ENCODE measurements at places on chromosomes 6 and 20.
A peak's percentile ranks its signal among the peaks of the same experiment; 100 is the strongest.

GRCh38 chr20:56624786-56625681 is 4.1 kb upstream of the TFAP2C start:
- no peak for DNase-seq

DNA sequence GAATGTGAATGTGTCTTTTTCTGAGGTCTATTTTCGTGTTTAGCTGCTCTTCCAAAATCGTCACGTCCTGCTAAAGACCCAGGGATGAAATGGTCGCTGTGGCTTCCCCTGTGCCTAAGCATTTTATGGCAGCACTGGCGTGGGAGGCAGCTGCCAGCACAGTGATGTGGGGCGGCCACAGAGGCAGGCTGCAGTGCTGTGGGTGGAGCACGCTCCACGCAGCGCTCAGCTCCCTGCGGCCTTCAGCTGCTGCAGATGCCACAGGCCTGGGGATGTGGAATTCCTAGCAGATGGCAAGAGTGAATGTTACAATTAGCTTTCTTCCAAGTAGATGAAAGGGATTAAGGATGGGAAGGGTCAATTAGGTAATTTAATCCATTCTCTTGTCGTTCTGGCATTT is 242.6 kb downstream of the SMOC2 start:
- no peak for DNase-seq

DNA sequence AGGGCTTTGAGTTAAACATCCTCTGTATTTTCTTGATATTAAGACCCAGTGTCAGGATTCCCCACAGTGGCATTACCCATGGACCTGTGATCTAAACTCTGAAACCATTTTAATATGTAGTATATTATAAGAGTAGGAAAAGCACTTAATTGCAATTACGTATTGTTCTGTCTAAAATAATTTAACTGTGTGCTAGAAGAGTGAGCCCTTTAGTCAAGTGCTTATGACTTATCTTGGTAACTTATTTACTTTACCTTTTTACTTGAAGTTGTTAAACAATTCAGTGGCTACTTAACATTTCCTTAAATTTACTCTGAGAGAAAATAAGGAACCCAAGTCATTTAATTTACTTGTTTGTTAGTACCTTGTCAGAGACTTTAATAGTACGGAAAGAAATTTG is 173.6 kb downstream of the CDKAL1 start:
- peak; percentile 49 for DNase-seq

DNA sequence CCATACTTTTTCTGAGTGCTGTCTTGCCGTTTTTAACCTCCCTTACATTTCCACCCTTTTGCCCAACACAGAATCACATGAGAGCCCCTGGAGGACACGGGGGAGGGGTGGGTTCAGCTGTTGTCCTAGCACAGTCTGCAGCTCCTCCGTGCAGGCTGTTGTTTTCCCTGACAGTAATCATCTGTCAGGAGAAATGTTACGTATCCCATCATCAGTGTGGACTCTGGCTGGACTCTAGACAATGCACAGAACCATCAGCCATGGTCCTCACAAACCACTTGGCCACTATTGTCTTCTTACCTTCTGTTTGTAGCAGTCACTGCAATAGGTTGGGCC is 92.1 kb downstream of the RIN2 start:
- DNase-seq: no peak

DNA sequence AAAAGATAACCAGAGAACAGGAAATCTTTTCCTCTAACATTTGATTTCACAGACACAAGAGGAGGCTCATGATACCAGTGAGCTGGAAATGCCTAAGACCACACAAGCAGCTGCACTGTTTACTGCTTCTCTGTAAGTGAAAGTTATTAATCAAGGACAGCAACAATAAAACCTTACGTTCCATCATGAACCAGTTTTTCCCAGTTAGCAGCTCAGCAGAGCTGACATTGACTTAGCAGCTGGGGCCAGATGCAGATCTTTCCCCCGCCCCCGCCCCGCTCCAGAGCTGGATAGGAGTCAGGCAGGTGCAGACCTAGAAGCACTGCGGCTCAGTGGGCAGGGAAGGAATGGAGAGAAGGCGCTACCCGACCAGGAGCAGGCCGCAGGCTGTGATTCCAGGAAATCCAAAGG is 275.2 kb downstream of the GMDS start:
- no peak for DNase-seq

- DNase-seq: no peak
Observed at GRCh38 chr6:41191569-41191968, 9.4 kb downstream of the TREML2 start.

DNA sequence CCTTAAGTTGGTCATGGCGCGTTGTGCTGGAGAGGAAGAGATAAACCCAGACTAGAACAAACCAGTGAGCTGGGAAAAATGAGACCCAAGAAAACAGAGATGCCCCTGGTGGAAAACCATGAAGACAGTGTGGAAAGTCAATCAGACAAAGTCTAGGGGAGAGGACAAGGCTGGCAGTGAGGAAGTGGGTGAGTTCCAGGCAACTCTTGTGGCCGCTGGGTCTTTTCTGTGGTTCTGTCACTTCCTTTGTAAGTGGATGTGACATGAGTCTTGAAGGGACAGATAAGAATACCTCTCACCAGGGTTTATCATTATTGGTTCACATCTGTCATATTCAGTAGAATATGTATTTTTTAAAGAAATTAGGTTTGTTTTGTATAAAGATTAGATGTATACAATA is 738.4 kb downstream of the DHX35 start:
- DNase-seq: no peak

DNA sequence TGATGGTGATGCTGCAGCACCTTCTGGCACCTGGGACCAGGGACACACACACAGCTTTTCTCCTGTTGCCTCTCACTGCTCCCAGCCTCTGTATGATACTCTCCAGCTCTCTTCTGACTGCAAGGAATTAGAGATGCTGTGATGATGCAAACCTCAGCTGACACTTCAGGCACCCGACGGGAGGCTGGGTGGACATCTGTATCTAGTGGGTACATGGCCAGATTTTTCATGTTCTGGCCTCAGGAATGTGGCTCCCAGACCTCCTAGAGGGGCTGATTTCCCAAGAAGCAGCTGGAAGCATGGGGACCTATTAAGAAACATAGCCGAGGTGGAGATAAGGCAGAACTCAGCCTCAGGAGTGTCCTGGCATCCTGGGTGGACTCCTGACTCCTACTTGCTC is 6.8 kb upstream of the EPB41L1 start:
- no peak for DNase-seq

DNA sequence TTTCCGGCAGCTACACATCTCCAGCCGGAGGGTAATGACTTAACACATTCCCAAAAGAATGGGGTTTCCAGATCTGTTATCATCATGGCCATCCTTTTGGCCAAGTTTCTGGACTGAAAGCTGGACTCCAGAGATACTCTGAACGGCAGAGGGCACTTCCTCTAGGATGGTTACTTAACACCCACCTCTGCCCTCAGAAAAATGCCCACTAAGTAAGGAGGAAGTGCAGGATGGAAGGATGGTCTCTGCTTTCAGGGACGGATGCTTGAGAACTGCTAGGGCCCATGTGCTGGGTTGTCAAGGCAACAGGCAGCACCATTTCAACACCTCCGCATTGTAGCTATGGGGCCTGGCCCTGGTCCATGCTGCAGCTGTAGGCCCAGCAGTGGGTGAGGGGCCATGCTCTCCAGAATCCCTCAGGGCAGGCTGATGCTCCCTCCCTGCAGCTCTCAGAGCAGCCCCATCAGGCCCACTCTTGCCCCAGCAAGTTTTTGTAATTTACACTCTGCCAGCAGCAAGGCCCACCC is 16.5 kb upstream of the TGM3 start:
- DNase-seq: no peak

DNA sequence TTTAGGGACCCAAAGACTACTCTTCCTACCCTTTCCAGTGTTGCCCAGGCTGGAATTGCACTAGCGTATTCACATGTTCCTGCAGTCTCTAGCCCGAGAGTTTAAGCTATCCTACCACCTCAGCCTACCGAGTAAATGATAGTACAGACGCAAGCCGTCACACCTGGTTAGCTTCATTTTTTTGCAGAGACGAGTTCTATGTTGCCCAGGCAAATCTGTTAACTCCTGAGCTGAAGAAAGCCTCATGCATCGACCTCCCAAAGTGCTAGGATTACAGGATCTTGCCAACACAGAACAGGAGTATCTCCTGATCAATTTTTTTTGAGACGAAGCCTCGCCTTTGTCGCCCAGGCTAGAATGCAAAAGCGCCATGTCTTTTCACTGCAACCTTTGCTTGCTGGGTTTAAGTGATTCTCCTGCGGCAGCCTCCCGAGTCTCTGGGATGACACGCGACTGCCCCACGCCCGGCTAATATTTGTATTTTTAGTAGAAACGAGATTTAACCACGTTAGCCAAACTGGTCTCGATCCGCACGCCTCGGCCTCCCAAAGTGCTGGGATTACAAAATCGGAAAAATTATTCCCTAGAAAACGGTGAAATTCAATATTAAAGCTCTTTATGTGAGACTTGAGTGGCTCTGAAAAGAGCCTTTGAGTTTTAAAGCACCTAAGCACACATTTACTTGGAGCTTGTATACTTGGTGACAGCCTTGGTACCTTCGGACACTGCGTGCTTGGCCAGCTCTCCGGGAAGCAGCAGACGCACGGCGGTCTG is 128.5 kb downstream of the HFE start:
- DNase-seq: peak; percentile 17

DNA sequence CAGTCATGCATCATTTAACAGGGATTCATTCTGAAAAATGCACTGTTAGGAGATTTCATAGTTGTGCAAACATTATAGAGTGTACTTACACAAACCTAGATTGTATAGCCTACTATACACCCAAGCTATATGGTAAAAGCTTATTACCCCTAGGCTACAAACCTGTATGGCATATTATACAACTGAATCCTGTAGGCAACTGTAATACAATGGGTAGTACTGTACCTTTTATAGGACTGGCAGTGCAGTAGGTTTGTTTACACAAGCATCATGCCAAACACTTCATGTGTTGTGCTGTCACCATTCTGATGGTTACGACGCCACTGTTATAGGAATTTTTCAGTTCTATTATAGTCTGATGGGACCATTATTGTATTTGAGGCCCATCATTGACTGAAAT is 39.3 kb upstream of the KHDC1 start:
- DNase-seq: no peak

- no peak for DNase-seq
Observed at GRCh38 chr20:19408971-19409370, 196.5 kb downstream of the SLC24A3 start.

DNA sequence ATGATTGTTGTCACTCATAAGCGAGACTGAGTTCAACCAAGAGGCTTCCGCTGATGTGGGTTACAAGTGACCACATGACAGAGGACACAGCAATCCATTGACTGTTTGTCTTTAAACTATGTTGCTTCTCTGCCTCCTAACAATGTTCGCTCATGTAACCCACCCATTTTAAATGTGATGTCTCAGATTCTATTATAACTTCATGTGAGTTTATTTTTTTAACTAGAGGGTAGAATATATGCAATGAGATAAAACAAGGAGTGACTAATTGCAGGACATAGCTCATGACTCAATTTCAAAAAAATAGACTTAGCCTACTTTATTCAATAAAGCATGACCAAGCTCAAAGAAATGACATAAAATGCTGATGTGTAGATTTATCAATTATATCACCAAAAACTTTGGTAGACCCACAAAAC is 119.2 kb upstream of the SASH1 start:
- DNase-seq: no peak

DNA sequence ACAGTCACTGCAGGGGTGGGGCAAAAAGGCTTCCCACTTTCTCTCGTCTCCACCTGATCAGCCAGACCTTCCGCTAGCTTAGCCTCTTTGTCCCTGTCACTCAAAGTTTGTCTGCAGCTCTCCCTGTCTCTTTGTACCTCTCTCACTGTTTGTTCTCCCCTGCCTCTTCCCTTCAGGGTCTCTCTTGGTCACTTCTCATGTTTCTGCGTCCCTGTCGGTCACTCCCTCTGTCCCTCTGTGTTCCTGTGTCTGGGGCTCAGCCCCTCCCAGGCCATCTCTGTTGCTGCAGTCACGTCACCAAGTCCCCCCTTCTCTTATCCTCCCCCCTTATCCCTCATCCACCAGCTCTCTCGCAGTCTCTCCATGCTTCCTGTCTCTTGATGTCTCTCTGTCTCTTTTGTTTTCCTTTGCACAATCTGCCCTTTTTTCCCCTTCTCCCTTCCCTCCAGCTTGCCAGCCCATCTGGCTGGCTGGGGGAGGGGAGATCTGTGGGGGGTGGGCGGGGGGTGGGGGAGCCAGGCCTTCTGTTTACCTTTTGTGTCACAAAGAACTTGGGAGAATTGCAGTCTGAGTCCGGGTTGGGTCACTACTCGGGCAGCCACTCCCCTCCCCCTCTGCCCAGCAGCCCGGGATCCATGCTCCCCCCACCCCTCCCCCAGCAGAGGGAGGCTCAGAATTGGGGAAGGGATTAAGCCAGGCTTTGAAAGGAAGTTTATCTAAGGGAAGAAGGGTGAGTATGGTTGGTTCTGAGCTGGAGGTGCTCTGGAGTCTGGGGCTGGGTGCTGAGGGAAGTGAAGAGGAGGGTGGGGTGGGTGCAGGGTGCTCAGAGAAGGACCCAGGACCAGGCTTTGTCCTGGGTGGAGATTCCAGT is 32.3 kb downstream of the FOXP4 start:
- DNase-seq: no peak

- no peak for DNase-seq
Observed at GRCh38 chr6:33742837-33743236, 3.9 kb downstream of the IP6K3 start.

DNA sequence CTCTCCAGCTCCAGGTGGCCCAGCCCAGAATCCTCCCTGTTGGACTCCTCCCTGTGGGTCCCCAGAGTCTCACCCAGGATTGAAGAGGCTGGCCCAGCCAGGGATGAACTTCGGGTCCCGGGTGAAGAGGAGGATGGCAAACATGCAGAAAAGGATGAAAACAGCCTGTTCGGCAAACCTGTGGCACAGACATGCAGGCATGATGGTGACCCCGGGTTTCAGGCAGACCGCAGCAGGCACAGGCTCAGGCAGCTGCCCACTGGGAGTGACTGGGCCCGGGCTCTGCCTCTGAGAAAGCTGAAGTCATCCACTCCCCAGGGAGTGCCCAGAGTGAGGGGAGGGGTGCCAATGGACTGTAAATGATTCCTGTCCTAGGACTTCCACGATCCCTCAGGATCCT is 37.5 kb upstream of the OCSTAMP start:
- no peak for DNase-seq

- no peak for DNase-seq
Observed at GRCh38 chr6:123201869-123202372, 205.9 kb downstream of the CLVS2 start.

GRCh38 chr20:41179961-41180360 is 42.6 kb downstream of the PLCG1 start:
- no peak for DNase-seq

GRCh38 chr20:17611540-17612286 is 41.8 kb downstream of the DSTN start:
- no peak for DNase-seq

All from NCI-H1105 treated with DMSO at 0.1 percent for 48 hours (cell line).